Astrocyte (in vitro differentiated cells and primary cell): ENCODE measurements at places on chromosomes 11 and 22. TPM values are rescaled to one million over a fixed set of nuclear protein-coding genes. Genes with fewer than 3 reads are reported as not detected.
A peak's percentile ranks its signal among the peaks of the same experiment; 100 is the strongest.

DNA sequence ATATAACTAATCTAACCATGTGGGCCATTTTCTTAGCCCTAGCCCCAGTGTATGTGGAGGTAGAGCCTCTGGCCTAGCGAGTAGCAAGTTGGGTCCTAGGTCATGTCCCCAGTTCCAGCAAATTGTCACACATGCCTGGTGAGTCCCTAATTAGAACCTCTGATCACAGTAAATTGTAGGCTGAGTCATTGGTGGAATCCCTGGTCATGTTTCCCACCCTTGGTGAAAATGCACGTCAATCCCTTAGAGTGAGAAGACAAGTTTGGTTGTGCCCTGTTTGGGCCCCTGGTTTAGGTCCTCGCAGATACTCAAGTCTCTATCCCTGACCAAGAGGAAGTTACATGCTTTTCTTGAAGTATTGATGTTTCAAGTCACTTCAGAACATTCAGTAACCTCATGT is 46.7 kb downstream of the ATM start:
- no peaks in the 10 kb centered on the region for H3K27me3 ChIP-seq
- H3K4me1 ChIP-seq: no peaks in the 10 kb centered on the region
- H3K27ac ChIP-seq: no peak overlapping the region
- H3K36me3 ChIP-seq: peaks cover 8% of the 10 kb centered on the region

DNA sequence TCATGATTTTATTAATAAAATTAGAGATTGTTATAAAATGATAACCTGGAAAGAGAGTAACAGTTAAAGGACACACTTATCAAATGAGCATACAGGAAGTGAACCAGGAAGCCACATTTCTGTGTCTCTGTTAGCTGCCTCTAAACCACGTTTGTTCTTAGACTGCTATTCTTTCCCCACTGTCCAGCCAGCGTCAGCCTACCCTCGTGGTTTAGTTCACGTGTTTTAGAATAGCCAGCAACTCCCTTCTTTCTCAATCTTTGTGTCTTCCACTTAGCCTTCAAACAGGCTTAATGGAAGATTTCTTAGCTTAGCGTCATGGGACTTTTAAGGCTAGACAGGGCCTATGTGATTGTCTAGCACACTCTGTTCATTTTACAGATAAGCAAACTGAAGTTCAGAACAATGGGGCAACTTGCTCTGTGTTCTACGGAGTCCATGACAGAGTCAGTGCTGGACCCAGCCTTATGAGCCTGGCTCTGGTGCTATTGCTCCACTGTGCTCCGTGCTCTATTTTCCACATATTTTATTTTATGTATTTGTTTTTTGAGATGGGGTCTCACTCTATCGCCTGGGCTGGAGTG is 27.2 kb downstream of the GRAMD1B start:
- H3K27me3 ChIP-seq: no peaks in the 10 kb centered on the region
- H3K4me3 ChIP-seq: no peak overlapping the region
- no peak for DNase-seq
- H3K27ac ChIP-seq: no peak overlapping the region

- no peaks in the 10 kb centered on the region for H3K4me1 ChIP-seq
- no peak overlapping the region for H3K4me3 ChIP-seq
- H3K27ac ChIP-seq: no peak overlapping the region
Observed at GRCh38 chr11:24511511-24511910, 14.7 kb downstream of the LUZP2 start.

OR5A1 gene
- not detected in 2 replicates for total RNA-seq

- H3K4me3 ChIP-seq: peak overlapping the region; percentile 59
- H3K27me3 ChIP-seq: no peaks in the 10 kb centered on the region
- peak overlapping the region; percentile 67 for H3K27ac ChIP-seq
- peaks cover 6% of the 10 kb centered on the region for H3K36me3 ChIP-seq
- no peak for DNase-seq
Observed at GRCh38 chr11:67370351-67371076, 2.9 kb downstream of the CLCF1 start.

GRCh38 chr11:112000703-112001102 is 24.5 kb upstream of the DLAT start:
- DNase-seq: no peak
- no peak overlapping the region for H3K27ac ChIP-seq
- H3K27me3 ChIP-seq: no peaks in the 10 kb centered on the region
- no peaks in the 10 kb centered on the region for H3K4me1 ChIP-seq
- H3K4me3 ChIP-seq: no peak overlapping the region
- H3K36me3 ChIP-seq: peaks cover 14% of the 10 kb centered on the region

DNA sequence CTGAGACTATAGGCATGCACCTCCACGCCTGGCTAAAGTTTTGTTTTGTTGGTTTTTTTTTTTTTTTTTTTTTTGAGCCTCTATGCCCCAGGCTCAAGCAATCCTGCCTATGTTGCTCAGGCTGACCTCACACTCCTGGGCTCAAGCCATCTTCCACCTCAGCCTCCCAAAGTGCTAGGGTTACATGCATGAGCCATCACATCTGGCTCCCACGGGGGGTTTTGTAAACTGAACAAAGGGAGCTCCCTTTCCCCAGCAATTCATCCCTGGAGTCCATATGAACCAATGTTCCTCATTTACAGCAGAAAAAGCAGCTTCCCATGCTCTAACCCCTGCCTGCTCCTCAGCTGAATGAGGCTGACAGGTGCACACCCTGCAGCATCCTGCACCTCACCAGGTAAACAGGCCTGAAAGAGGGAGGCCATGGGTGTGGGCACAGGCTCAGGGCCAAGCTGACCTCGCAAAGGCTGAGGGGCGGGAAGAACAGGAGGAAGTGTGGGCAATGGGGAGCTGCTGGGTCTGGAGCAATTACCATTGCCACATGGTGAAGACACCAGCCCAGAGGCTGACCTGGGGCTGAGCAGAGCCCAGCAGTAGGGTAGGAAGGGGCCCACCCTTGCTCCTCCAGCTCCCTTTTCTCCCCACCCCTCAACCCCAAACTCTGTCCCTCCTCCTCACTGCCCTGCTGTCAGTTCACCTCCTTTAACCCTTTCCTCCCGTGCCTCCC is 58.2 kb downstream of the RBX1 start:
- no peaks in the 10 kb centered on the region for H3K27me3 ChIP-seq
- DNase-seq: peak; percentile 47
- H3K27ac ChIP-seq: no peak overlapping the region
- no peak overlapping the region for H3K4me3 ChIP-seq
- H3K36me3 ChIP-seq: no peaks in the 10 kb centered on the region

DNA sequence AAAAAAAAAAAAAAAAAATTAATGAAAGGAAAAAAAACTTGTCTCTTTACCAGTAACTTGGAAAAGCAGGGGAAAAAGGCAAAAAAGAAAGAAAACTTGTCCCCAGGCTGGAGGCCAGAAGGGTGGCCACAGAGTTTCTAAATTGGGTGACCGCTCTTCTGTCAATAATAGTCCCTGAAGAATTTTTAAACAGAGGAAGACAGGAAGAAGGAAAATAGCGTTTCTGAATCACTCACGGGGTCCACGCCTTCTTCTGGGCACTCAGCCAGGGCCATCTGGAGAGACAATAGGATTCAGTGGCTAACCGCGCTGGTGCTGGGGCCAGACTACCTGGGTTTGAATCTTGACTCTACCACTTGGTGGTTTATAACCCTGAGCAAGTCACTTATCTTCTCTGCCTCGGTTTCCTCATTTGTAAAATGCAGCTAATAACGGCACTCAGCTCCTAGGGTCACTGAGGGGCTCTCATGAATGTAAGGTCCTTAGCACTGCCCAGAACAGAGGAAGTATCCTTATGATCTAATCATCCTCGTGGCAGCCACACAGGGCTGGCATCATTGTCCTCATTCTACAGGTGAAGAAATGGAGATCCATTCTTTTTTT is 7.0 kb downstream of the C11orf86 start:
- H3K4me3 ChIP-seq: no peak overlapping the region
- H3K4me1 ChIP-seq: peaks cover 9% of the 10 kb centered on the region
- peak; percentile 89 for DNase-seq
- H3K27me3 ChIP-seq: no peaks in the 10 kb centered on the region

DEFB131B gene
- total RNA-seq: not detected in 2 replicates

DNA sequence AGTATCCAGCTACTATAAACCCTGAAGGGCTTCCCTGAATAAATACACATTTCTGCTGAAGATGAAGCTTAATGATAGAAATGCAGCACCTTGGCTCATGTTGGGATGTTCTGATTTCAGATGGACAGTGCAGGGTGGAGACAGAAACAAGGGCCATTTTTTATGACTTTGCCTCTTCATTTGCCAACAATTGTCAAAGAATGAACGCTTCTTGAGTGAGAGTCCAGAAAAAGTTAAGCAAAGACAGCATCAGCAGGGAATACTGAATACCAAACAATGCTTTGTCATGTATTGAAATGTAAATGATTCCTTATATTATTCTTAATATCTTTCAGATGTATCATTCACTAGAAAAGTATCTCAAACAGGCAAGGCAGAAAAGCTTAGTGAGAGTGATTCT is 84.9 kb downstream of the TRPC6 start:
- no peak for DNase-seq
- no peaks in the 10 kb centered on the region for H3K4me1 ChIP-seq
- H3K36me3 ChIP-seq: no peaks in the 10 kb centered on the region
- H3K27ac ChIP-seq: no peak overlapping the region
- H3K4me3 ChIP-seq: no peak overlapping the region
- no peaks in the 10 kb centered on the region for H3K27me3 ChIP-seq

DNA sequence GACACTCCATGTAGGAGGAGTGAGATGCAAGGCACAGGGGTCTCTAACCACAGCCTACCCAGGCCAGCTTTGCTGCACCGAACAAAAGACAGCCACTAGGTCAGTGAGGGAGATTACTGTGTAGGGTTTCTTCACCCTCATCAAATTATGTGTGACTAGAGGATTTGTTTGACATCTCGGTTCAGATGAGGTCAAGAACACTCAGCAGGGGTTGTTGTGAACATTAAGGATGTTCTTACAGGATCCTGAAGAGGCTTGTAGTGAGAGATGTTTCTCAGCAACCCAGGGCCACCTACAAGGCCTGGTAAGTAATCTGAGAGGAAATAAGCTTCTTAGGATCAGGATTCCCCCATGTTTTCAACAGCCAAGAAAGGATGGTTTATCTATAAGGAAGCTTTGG is 202.1 kb downstream of the NXPE2 start:
- H3K4me1 ChIP-seq: no peaks in the 10 kb centered on the region
- H3K27ac ChIP-seq: no peak overlapping the region
- H3K27me3 ChIP-seq: no peaks in the 10 kb centered on the region
- H3K36me3 ChIP-seq: no peaks in the 10 kb centered on the region
- DNase-seq: no peak

EHF gene
- total RNA-seq: 0.25 TPM in 1 of 2 replicates, not detected in the other

GRCh38 chr11:76708972-76709660 is 38.6 kb upstream of the LRRC32 start:
- no peak for DNase-seq
- peaks cover 4% of the 10 kb centered on the region for H3K27me3 ChIP-seq
- H3K4me1 ChIP-seq: no peaks in the 10 kb centered on the region
- H3K27ac ChIP-seq: no peak overlapping the region

- H3K27ac ChIP-seq: no peak overlapping the region
- peaks cover 5% of the 10 kb centered on the region for H3K4me1 ChIP-seq
- no peaks in the 10 kb centered on the region for H3K27me3 ChIP-seq
- peak; percentile 12 for DNase-seq
- no peak overlapping the region for H3K4me3 ChIP-seq
Observed at GRCh38 chr22:22928666-22929380, 41.2 kb downstream of the IGLL5 start.

HMOX1 gene
- 14.0 and 17.0 TPM in 2 replicates for total RNA-seq

UPK3A gene
- not detected in 2 replicates for total RNA-seq

GRCh38 chr22:40878922-40879321 is 17.0 kb upstream of the DNAJB7 start:
- no peak overlapping the region for H3K4me3 ChIP-seq
- no peak for DNase-seq
- no peaks in the 10 kb centered on the region for H3K27me3 ChIP-seq
- no peak overlapping the region for H3K27ac ChIP-seq
- no peaks in the 10 kb centered on the region for H3K4me1 ChIP-seq

DNA sequence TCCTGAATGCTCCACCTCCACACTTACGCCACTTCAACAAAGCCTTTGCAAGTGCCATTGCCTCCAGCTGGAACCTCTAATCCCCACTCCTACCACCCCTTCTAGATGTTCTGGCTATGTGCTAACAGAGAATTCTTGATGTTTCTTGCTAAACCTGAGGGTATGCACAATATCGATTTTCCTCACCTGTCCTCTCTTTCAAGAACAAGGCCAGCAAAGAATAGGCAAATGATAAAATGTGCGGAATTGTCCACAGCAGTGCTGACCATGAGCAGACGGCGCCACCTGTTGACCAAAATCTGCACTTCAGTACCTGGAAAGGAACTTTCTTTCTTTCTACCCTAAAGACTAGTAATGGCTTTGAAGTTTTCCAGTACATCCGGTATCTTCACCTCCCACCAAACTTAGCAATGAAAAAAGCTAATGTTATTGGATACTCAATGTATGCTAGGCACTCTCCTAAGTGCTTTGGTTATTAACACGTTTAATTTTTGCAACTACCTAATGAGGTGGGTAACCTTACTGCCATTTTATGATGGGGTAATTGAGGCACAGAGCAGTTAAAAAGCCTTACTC is 3.4 kb downstream of the TIMM10 start:
- H3K27me3 ChIP-seq: no peaks in the 10 kb centered on the region
- H3K4me3 ChIP-seq: no peak overlapping the region
- H3K27ac ChIP-seq: no peak overlapping the region
- peaks cover 6% of the 10 kb centered on the region for H3K36me3 ChIP-seq
- peak; percentile 20 for DNase-seq
- H3K4me1 ChIP-seq: peaks cover 8% of the 10 kb centered on the region

DNA sequence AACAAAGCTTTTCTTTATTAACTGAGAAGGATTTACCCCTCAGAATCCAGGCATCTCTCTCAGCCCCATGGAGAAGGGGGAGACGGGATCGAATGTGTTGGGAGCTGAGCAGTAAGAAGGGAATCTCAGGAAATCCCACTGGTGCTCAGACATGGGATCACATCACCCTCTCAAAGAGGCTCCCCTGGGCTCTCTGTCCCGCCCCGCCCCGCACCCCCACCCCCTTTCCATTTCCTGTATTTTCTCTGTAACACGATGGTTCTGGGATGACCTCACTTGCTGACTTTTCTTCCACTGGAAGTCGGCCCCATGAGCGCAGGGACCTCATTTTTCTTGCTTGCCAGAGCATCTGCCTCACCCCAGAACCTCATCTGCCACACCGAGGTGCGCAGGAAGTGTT is 100.0 kb downstream of the RPS6KA4 start:
- no peak for DNase-seq
- H3K36me3 ChIP-seq: no peaks in the 10 kb centered on the region
- H3K4me3 ChIP-seq: no peak overlapping the region
- peaks cover under 1% of the 10 kb centered on the region for H3K27me3 ChIP-seq

CHRNA10 gene
- 1.5 and 2.1 TPM in 2 replicates for total RNA-seq

DNA sequence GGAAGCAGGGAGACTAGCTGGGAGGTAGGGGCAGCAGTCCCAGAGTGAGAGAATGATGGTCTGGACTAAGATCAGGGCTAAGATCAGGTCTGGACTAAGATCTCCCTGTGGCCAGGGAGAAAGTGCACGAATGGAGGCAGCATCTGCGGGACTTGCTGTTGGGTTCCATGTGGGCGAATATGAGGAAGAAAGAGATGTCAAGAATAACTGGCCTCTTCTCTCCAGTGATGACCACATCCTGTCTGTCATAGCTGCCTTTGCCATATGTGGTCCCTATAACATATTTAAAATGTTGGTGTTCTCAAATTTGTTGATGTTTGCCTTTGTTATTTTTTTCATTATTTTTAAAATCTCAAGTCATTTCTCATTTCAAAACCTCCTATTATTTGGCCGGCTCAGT is 27.4 kb upstream of the CXCR5 start:
- no peaks in the 10 kb centered on the region for H3K4me1 ChIP-seq
- no peaks in the 10 kb centered on the region for H3K36me3 ChIP-seq
- H3K4me3 ChIP-seq: no peak overlapping the region
- no peak overlapping the region for H3K27ac ChIP-seq
